ENCODE measurements at places on chromosomes 12 and 14.

GRCh38 chr12:67667276-67668073 lies 18.9 kb downstream of the DYRK2 start:
- no peak for DNase-seq

DNA sequence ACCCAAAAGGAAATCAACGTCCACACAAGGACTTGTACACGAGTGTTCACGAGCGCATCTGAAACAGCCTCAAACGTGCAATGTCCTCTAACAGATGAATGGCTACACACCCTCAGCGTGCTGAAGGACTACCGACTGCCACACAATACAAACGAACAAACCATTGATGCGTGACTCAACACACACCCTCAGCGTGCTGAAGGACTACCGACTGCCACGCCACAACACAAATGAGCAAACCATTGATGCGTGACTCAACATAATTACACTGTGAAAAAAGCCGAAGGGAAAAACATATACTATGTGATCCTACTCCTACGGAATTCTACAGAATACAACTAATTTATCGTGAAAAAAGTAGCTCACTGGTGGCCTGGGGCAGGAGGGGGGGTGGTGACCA lies 25.1 kb upstream of the BTBD6 start:
- DNase-seq = no peak

- DNase-seq = no peak
Observed at GRCh38 chr12:66552716-66553115, 126.2 kb downstream of the GRIP1 start.

DNA sequence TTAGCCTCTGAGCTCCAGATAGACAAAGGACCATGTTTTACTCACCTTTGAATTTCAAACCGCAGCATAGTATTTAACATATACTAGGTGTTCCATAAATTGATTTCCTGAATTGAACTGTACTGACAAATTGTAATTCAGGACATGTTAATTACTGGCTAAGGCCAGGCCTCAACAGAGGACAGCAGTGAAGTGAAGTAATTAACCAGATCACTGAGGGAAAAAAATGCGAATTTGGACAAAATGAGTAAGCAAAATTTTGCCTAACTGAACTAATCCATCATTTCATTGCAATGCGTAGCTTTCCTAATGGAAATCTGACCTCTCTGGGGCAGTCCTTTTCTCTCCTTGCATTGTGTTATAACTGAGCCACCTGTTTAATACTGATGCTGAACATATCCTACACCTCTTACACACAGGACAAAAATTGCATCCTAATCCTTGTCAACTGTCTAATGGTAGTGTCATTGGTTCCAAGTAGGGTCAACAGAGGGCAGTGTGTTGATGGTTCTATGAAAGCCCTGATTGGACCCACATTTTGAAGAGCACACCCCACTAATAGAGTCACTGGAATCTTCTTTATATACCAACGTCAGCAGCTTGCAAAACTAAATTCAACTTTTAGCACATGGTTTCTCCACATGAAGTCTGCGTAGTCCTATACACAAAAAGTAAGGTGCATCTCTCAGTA lies 148.4 kb downstream of the SLC25A21 start:
- no peak for DNase-seq

DNA sequence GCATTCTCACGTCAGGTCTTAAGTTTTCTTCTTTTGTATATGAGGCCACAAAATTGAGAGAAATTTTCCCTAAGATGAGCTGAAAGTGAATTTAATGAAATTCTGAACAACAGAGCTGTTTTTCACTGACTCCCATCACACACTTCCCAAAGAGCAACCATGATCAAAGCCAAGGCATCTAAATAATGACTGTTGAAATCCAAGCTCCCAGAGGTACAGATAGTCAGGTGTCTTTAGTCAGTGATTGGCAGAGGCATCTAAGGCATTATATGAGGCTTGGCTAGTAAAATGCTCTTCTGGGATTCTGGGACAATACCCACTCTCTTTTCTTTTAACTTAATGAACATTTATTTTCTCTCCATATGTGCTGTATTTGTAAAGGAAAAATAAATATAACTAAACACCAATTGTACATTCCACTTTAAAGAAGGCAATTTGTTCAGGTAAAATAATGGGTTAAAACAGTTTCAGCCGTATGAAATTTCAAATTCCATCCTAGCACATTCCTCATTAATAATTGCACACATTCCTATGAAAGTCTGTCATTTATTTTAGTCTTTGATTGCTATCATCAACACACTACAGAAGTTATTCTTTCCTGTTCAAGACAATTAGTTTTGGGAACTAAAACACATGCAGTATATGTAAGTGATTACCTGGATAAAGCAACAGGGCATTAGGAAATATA lies 871 bp upstream of the SSTR1 start:
- no peak for DNase-seq

DNA sequence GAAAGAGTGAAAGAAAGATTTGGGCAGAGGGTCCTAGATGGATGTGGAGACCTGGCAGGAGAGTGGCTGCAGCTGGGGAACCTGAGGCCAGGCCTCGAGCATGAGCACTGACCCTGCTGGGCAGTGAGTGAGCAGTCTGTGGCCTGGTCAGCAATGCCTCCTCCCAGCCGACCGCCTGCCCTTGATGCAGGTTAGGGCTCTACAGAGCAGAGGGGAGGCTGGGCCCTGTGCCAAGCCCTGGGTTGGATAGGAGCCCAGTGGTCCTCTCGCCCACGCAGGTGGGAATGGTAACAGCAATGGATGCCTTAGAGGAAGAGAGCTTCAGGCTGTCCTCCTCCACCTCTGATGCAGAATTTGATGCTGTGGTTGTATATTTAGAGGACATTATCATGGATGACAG lies 59.8 kb downstream of the RAB35 start:
- DNase-seq = no peak

DNA sequence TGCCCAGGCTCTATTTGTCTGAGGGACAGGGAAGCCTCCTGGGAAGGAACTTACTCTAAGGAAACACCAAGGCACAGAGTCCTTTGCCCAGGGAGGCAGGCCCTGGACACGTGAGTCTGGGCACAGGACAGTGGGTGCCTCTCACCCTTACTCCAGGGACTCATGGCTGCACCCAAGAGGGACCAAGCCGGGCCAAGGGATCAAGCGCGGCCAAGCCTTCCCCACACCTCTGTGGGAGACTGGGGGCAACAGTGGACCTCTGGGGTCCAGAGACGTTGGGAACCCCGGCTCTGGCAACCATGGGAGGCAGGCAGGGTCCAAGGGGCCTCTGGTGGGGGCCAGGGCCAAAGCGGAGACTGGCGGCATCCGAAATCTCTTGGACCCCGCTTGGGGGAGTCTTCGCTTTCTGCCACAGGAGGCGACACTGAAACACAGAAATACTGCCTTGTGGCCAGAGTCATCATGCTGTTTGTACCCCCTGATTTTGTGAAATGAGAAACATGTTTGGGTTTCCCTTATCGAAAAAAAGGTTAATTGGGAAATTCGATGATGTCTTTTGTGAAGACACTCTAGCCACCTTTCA lies 51.7 kb upstream of the BCL11B start:
- DNase-seq = no peak

GRCh38 chr14:45641541-45641940 lies 388.5 kb upstream of the MIS18BP1 start:
- DNase-seq = no peak

- DNase-seq = peak; percentile 7
Observed at GRCh38 chr12:96985515-96986362, 78.7 kb downstream of the NEDD1 start.

- no peak for DNase-seq
Observed at GRCh38 chr12:54459355-54459754, 14.0 kb downstream of the GTSF1 start.

GRCh38 chr14:104852280-104852663 lies 12.8 kb upstream of the CEP170B start:
- DNase-seq = no peak

- no peak for DNase-seq
Observed at GRCh38 chr14:69613312-69614073, 2.1 kb downstream of the SUSD6 start.

GRCh38 chr12:101097829-101098580 lies 112.0 kb downstream of the SLC5A8 start:
- no peak for DNase-seq

GRCh38 chr14:61670576-61670975 lies 24.7 kb upstream of the HIF1A start:
- DNase-seq = no peak

DNA sequence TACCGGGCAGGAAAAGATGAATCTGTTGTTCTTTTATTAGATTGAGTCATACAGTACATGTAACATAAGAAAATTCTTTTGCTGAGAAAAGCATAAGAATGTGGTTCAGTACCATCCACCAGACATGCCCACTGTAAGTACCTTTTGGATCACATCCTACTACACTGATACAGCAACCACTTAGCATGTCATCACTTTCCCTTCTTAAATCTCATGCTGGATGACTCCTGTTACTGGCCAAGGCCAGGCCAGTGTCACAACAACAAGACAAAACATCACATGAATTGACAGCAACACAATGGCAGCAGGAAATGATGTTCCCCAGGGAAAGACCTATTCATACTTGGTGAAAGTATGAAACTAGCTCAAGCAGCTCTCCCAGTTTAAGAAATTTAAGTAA lies 46.4 kb downstream of the STXBP6 start:
- DNase-seq = no peak

DNA sequence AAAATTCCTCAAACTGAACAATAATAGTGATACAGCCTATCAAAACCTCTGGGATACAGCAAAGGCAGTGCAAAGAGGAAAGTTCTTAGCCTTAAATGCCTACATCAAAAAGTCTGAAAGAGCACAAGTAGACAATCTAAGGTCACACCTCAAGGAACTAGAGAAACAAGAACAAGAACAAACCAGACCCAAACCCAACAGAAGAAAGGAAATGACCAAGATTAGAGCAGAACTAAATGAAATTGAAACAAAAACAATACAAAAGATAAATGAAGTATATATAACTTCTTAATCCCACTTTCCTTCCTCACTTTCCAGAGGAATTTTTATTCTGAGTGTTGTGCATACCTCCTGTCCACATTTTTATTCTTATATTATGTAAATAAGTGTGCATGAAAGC lies 192.0 kb downstream of the FUT8 start:
- DNase-seq = no peak

GRCh38 chr12:60144395-60144794 lies 548.6 kb downstream of the SLC16A7 start:
- DNase-seq = no peak

DNA sequence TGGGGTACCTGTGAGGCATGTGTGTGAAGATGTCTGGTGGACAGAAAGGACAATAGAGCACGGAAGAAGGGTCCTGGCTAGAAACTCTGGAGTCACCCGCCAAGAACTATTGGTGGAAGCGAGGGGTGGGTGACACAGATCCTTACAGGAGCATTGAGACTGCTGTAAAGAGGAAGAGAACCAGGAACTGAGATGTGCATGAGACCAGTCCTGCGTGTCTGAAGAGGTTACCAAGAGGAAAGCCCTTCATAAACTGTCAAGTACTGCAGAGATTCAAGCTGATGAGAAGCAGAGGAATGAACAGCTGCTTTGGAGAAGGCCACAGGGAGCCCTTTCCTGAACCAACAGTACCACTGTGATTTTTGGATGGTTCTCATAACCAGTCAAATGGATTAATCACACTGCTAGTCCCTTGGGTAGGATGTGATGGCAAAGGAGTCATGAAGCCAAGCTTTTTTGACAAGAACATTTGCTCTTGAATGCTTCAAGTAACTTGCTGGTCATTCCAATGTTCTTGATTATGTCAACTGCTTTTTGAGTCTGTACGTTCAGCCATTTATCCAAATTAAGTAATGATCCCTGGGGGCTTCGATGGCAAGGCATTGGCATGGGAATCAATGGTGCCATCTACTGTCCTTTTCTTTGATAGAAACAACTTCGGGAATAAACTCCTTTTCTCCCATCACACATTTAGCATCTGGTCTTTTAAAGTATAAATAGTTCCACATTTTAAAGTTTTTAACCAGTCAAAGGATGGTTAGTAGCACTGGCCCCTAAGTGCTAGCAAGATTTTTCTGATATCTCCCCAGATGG lies 42.9 kb downstream of the GPR135 start:
- no peak for DNase-seq

GRCh38 chr12:8609061-8609570 lies 3.5 kb downstream of the AICDA start:
- no peak for DNase-seq

DNA sequence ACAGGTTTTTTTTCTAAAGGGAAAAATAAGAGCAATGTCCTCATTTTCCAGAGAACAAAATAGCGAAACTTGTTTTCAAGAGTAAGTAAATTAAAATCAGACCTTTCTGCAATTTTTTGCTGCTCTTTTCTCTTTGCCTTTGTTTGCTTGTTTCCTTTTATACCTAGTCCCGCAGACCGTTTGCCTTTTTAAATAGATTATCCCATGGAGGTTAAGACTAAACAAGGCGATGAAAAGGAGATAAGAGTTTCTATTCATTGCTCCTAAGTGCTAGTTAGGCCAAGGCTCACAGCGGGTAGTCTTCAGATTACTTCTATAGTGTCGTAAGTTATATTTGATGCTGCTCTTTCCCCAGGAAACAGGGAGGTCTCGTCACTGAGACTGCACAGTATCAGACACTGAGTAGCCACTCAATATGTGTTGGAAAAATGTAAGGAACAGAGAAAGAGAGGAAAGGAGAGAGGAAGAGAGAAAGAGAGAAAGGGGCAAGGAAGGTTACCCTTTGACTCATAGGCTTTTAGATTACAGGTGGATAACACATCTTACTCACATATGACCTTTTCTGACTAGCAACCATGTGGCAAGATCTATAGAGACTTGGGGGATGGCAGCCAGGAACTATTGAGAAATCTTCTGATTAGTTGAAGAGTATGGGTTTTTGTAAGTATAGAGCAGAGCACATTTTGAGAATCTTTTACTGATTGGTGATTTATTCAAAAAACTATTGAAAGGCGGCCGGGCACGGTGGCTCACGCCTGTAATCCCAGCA lies 107.5 kb upstream of the PARP11 start:
- DNase-seq = no peak

- DNase-seq = no peak
Observed at GRCh38 chr12:18897823-18898222, 159.9 kb downstream of the CAPZA3 start.

DNA sequence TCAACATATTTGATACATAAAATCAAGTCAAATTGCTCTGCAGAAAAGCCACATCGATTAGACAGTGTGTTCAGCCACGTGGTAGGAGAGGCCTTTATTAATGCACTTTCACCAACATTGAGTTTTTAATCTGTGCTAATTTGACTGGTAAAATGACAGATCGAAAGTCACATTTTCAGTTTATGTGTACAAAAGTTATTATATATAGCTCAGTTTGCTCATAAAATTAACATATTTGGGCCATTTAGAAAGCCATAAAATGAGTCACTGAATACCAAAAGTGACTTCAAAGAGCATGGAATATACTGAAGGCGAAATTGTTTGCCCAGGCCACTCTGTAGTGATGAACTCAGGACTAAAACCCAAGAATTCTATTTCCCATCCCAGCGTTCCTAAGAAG lies 26.0 kb downstream of the C12orf42 start:
- DNase-seq = no peak

DNA sequence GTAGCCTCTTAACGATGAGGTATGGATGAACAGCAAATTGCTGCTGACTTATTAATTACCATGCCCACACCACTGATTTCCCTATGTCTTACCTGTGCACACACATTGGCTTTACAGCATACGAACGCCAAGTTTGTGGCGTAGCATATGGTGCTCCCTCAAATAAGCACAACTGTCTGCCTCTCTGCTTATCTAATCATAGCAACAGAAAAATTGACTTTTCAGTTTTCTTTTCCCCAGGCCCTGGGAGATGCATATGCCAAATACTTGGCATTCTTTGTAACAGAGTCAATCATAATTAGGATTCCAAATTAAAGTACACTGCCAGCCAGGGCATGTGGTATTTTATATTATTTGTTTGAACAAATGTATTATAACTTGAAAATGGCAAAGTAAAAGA lies 625.5 kb downstream of the DIO2 start:
- no peak for DNase-seq

- no peak for DNase-seq
Observed at GRCh38 chr14:94771158-94771905, 1.4 kb upstream of the GSC start.
